ENCODE measurements at places on chromosomes 6 and 20.

DNA sequence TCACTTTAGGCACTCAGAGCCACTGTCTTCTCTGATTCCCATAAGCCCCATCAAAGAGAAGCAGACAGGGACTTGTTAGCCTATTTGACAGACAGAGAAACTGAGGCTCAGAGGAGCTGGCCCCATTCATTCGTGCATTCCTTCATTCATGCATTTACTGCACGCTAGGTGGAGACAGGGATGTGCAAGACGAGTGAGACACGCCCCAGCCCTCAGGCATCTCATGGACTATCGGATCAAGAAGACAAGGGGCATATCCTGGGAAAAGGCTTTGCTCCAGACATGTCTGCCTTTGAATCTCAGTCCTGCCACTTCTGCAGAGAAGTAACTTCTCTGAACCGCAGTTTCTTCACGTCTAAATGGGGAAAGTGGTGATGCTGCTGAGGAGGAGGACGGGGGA is 54.1 kb downstream of the BPIFB1 start:
- no peak for DNase-seq

DNA sequence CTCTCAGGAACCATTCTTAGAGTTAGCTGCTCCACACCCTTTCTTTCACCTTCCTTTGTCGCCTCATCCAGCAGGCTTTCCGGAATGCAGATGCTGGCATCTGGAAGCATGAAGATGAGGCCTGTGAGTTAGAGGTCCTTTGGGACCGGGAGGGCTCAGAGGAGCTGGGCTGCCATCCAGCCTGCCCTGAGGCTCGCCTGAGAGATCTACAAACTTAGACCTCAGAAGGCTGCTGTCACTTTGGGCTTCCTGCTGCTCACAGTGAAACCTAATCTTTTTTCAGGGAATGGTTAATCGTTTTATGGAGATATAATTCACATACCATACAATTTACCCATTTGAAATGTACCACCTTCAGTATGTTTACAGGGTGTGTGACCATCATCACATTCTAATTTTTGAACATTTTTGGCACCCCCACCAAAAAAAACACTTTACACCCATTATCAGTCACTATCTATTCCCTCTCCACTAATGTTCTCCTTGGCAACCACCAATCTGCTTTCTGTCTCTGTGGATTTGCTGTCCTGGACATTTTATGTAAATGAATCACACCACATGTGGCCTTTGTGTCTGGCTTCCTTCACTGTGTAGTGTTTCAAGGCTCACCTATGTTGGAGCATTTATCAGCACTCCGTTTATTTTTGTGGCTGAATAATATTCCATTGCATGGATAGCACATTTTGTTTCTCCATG is 20.0 kb upstream of the MPC1 start:
- DNase-seq, result no peak

GRCh38 chr20:41357424-41358163 is 9.0 kb downstream of the EMILIN3 start:
- DNase-seq, result no peak

DNA sequence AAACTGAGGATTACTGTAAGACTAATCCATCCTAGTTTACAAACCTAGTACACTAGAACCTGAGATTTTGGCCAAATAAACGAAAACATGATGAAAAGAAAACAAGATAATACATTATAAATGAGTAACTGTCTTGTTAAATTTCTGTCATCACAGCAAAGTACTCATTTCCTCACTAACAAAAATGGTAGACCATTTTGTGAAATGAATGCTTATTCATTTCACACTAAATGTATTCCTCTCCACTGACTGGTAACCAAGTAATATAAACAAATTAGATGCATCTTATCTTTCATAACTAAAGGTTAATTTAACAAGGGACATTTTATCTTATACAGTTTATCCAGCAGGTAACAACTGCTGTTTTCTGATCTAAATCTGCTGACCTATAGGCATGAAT is 143.7 kb downstream of the REV3L start:
- no peak for DNase-seq

- DNase-seq, result no peak
These were observed 72.6 kb upstream of the PTPRT start for GRCh38 chr20:43262341-43262740.

- peak; percentile 82 for DNase-seq
These were observed 392.2 kb upstream of the MARCKS start for GRCh38 chr6:113464960-113465359.

GRCh38 chr6:31901953-31902643 is at the start of gene ZBTB12:
ZBTB12 (minus strand) TSS chr6:31902086; CDS start chr6:31901305, 781 bp downstream.
- peak; percentile 92 for DNase-seq

GRCh38 chr20:13223736-13224520 is 2.9 kb downstream of the ISM1 start:
- DNase-seq, result no peak

DNA sequence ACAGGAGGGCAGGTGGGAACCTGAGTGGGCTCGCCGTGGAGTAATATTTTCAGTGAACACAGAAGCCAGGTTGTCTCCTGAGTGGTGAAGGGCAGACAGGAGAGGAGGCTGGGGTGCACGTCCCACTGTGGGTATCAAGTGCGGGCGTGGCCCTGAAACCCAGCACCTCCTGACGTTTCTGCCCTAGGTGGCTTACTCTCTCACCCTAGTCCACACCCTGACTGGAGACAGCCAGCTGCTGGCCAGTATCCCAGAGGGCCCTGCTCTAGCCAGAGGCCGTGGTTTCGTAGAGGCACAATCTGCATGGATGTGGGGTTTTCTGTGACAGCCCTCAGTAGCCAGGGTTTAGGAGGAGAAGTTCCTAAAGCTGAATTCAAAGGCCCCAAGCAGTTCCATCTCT is 86.7 kb downstream of the TRERF1 start:
- no peak for DNase-seq

DNA sequence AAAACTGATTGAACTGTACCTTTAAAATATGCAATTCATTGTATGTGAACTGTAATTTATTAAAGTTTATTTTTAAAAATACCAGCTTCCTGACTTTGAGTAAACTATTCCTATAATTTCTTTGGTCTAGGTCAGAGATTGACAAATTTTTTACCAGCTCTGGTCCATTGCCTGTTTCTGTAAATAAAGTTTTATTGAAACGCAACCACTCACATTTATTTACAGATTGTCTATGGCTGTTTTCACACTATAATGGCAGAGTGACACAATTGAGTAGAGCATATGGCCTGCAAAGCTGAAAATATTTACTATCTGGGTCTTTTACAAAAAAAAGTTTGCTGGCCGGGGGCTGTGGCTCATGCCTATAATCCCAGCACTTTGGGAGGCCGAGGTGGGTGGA is 33.0 kb upstream of the NFATC2 start:
- DNase-seq, result no peak

DNA sequence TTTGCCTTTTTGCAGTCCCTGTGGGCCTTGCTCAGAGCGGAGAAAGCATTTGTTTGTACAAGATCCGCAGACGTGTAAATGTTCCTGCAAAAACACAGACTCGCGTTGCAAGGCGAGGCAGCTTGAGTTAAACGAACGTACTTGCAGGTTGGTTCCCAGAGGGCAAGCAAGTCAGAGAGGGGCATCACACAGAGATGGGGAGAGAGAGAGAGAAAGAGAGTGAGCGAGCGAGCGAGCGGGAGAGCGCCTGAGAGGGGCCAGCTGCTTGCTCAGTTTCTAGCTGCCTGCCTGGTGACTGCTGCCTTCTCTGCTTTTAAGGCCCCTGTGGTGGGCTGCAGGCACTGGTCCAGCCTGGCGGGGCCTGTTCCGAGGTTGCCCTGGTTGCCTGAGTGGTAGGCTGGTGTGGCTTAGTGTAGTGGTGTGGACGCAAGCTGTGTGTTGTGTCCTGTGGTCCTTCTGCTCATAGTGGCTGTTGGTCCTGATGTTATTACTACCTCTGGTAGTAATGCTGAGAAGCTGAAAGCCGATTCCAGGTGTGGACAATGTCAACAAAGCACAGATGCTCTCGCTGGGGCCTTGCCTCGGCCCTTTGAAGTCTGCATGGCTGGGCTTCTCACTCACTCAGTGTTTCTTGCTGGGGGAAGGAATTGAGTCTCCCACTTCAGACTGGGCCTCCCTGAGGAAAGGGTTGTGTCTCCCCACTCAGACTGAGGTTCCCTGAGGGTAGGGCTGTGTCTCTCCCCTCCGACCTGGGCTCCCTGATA is 12.1 kb downstream of the VEGFA start:
- no peak for DNase-seq

Measured in HL-60 (cell line).